ENCODE measurements at places on chromosomes 6 and 20. TPM values are rescaled to one million over a fixed set of nuclear protein-coding genes. Genes with fewer than 3 reads are reported as not detected.

DNA sequence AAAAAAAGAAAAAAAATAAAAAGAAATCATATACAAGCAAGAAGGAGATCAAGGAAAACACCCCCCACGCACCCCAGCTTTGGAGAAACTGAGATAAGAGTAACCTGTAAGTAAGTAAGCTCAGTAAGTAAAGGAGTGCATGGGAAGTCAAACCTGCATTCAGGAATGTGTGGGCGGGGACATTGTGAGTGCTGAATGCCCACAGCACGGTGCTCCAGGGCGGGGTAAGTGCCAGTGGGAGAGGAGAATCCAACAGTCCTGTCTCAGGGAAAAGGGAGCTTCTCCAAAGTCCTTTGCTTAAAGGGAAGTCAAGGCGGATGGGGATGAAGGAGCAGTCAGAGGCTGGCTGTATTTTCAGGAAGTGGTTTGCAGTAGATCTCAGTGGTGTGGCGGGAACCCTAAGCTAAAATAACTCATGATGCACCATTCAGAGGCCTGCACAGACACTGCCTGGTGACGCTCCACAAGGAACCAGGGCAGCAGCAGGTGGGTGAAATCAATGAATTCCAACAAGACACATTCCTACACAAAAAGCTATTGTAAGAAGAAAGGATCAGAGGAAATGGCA lies 368.0 kb downstream of the QKI start:
- H3K27ac ChIP-seq, result no peak overlapping the region
- no peaks in the 10 kb centered on the region for H3K4me1 ChIP-seq
- no peaks in the 10 kb centered on the region for H3K36me3 ChIP-seq
- DNase-seq, result no peak

GRCh38 chr6:68559716-68560115 lies 75.4 kb upstream of the ADGRB3 start:
- H3K4me3 ChIP-seq, result no peak overlapping the region
- no peaks in the 10 kb centered on the region for H3K36me3 ChIP-seq

DNA sequence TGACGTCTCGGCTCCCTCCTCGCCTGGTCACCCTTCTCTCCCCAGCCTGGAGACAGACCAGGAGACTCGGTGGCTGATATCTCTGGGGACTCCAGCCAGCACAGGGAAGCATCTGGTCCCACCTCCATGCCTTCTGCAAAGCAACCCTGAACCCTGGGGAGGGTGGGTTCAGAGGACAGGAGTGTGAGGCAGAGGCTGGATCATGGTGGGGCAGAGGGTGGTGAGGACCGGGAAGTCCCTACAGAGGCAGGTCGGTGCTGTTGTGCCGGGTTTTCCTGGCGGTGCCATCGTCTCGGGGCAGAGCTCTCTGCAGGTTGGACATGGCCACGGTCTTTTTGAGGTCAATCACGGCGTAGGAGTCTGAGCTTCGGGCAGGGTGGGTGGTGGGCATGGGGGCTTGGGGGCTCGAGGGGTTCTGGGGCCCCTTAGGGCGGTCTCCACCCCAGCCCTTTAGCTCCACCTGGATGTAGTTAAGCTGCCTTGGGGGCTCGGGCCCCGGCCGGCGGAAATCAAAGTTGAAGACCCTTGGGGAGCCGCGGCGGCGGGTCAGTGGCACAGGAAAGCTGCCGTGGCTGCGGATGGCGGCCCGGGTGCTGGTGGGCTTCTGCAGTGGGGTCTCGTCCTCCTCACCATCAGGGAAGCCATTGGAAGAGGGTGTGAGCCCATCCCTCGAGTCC lies 9.2 kb downstream of the FRS3 start:
- no peak for DNase-seq
- no peak overlapping the region for H3K4me3 ChIP-seq
- H3K36me3 ChIP-seq, result peaks cover 49% of the 10 kb centered on the region
- H3K4me1 ChIP-seq, result no peaks in the 10 kb centered on the region

POU3F2 gene
- total RNA-seq, result not detected

KIAA1755 gene
- 15.2 TPM for total RNA-seq

RFX6 gene
- not detected for total RNA-seq

Measured in ascending aorta (tissue), 2 donors.